CD4-positive, CD25-positive, alpha-beta regulatory T cell (primary cell): ENCODE measurements at places on chromosomes 1 and 21.

DNA sequence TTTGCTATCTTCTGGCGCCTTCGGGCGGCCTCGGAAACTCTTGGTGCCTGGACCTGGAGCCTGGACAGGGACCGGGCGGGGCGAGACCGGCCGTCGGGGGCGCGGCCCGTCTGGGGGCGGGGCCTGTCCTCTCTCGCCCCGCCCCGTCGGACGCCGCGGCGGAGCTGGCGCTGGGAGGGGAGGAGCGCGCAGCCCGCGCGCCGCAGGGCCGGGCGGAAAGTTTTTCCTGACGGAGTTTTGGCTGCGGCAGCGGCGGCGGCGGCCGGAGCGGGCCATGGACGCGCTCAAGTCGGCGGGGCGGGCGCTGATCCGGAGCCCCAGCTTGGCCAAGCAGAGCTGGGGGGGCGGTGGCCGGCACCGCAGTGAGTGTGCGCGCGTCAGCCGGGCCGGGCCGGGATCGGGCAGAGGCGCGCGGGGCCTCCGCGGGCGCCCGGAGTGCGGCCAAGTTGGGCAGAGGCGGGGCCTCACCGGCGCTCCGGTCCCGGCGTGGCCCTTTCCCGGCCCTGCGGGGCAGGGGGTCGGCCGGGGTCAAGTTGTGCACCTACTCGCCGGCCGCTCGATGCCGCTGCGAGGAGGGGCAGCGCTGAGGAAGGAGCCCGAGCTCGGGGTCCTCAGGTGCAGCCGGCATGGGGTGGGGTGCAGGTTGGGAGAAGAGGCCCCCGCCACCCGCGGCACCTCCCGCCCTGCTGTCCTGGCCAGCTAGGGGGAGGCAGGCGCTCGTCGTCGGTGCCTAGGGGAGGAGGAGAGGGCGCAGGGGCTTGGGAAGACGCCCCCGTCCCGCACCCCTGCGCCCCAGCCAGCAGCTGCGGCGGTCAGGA is at the start of gene LDLRAP1:
LDLRAP1 (plus strand) TSS at position 182 of the 818 bp plus-strand sequence; CDS start at position 275, 93 bp downstream.
- peak; percentile 48 for DNase-seq

- DNase-seq, result no peak
Observed at GRCh38 chr1:222728746-222729145, 8.3 kb upstream of the FAM177B start.

GRCh38 chr21:15029077-15029476 is 35.7 kb downstream of the NRIP1 start:
- DNase-seq, result no peak

DNA sequence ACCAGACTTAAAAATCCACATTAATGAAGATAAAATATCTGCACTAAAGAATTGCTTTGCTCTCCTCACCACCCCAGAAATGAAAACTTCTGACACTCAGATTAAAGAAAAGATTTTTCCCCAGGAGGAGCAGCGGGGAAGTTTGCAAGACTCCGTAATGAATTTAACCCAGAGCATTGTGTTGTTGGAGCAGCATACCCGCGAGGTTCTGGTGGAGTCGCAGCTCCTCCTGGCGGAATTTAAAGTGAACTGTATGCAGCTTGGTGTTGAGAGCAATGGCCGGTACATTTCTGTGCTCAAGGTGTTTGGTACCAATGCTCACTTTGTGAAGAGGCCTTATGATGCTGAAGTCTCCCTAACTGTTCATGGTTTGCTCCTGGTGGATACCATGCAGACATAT is 46.4 kb downstream of the VPS13D start:
- peak; percentile 32 for DNase-seq

DNA sequence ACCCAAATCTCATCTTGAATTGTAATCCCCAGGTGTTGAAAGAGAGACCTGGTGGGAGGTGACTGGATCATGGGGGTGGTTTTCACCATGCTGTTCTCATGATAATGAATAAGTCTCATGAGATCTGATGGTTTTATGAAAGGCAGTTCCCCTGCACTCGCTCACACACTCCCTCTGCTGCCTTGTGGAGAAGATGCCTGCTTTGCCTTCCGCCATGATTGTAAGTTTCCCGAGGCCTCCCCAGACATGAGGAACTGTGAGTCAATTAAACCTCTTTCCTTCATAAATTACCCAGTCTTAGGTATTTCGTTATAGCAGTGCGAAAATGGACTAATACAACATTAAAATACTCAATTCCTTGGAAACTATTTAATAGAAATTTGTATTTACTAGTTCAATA is 99.2 kb downstream of the PROX1 start:
- no peak for DNase-seq
